Upper lobe of left lung (tissue), 6 donors: ENCODE measurements at places on chromosomes 11 and 22. TPM values are rescaled to one million over a fixed set of nuclear protein-coding genes. Genes with fewer than 3 reads are reported as not detected.

GRCh38 chr11:15852179-15852578 is 504.2 kb downstream of the SOX6 start:
- no peak for DNase-seq

The TPH1 gene
- total RNA-seq = 0.79 TPM

- DNase-seq = no peak
Observed at GRCh38 chr11:67663532-67664212, 10.8 kb downstream of the ALDH3B2 start.

GRCh38 chr22:45254789-45255278 is 14.1 kb upstream of the KIAA0930 start:
- no peak for DNase-seq

- no peak for DNase-seq
Observed at GRCh38 chr11:101706541-101706940, 122.7 kb upstream of the TRPC6 start.

DNA sequence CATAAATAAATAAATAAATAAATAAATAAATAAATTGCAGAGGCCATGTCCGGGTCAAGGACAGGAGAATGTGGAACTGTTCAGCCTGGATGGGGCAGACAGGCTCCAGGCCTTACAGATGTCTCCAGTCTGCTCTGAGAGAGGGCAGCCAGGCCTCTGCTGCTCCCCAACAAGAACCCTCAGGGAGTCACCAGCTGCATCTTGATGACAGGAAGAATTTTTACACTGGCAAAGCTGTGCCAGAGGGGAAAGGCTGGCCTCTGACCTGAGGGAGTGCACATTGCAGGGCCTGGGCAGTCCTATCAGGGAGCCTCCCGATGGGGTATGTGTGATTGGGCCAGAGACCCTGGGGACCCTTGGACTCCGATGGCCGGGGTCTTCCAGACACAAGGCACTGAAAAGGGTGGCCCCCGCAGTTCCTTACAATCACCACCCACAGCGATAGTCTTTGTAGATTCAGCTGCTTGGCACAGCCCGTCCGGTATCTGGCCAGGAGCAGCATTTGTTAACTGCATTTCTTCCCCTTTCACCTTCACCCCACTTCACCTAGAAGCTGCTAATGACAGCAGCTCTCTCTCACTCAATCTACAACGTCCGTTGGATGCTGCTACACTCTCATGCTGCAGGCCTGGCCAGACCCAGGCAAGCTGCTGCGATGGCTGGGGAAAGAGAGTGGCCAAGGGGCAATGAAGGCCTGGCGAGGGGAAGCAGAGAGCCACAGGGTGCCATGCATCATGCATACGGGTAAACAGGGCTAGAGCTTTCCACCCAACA is 8.1 kb downstream of the MOGAT2 start:
- no peak for DNase-seq

DNA sequence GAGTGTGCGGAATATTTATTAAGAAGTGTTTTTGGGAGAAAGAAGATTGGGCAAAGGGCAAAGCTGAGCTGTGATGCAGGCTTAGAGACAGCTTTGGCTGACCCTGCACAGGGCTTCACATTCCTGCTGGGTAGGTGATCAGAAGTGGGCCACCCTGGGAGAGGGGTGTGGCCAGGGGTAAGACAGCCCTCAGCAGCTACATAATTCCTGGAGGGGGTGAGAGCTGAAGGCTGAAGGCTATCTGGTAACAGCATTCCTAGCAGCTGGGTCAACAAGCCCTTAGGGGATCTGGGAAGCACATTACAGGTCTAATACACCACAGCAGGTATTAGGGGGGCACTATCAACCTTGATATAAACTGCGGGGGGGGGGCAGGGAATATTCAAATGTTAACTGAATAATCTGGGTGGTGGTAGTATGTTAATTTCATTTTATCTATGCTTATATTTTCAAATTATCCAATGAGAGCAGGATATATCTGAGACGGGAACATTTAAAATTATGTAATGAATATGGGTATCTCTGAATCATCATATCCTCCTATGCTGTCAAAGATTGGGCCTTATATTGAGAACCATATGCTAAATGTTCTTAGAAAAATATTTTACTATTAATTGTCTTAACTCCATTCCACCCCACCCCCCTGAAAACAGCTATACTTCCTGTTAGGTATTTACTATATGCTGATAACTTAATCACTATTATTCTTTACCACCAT is 5.9 kb downstream of the OOSP1 start:
- no peak for DNase-seq

The SLC16A8 gene
- 0.46 TPM for total RNA-seq

DNA sequence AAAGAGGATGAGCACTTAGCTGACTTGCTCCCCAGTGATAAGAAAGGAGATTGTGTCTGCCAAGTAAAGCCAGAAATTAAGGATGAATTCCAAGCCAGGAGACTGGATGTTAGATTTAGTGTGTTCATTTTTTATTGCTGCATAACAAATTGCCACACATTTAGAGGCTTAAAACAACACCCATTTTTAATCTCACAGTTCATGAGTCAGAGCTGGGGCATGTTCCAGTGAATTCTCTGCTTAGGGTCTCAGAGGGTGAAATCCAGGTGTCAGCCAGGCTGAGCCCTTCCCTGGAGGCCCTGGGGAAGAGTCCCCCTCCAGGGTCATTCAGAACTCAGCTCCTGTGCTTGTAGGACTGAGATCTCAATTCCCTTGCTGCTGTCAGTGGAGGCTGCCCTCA is 352.8 kb downstream of the BUD13 start:
- DNase-seq = no peak

DNA sequence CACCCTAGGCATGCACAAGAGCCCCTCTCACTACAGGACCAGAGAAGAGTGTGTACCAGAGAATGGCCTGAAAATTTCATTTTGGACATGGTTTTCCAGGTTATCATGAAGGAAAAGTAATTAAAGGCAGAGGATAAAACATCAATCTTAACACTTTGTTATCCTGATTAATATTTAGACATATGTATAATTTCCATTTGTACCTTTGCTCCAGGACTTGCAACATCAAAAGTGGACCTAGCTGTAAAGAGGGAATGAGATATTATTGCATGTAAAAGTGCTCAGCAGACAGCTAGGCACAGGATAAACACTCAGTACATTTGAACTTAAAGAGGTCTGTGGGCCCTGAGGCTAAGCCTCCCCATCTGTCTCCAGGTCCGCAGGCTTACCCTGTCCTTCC is 2.0 kb upstream of the SCN4B start:
- DNase-seq = no peak

GRCh38 chr22:36359470-36359996 is 28.2 kb downstream of the MYH9 start:
- no peak for DNase-seq

GRCh38 chr11:83364500-83365045 is 78.4 kb upstream of the CCDC90B start:
- DNase-seq = no peak

The RTN4RL2 gene
- total RNA-seq = 1.1 TPM
